Hematopoietic multipotent progenitor cell (in vitro differentiated cells): ENCODE measurements at places on chromosomes 11 and 22.

- no peak for DNase-seq
Measured at GRCh38 chr11:77710358-77710757, 72.8 kb upstream of the CLNS1A start.

DNA sequence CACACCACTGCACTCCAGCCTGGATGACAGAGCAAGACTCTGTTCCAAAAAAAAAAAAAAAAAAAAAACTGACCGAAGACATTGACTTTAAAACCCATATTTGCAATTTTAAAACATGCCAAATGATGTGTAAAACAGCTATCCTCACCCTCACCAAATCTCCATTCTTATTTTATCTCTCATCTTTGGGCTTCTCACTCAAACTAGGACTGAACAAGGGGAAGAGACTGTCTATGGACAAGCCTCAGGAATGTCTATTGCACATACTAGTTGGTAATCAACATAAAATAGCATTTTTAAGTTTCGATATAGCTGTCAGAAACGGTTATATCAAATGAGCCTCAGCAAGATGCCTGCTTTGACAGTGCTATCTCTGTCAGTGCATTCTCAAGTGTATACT lies 7.9 kb upstream of the CHRNA10 start:
- no peak for DNase-seq

DNA sequence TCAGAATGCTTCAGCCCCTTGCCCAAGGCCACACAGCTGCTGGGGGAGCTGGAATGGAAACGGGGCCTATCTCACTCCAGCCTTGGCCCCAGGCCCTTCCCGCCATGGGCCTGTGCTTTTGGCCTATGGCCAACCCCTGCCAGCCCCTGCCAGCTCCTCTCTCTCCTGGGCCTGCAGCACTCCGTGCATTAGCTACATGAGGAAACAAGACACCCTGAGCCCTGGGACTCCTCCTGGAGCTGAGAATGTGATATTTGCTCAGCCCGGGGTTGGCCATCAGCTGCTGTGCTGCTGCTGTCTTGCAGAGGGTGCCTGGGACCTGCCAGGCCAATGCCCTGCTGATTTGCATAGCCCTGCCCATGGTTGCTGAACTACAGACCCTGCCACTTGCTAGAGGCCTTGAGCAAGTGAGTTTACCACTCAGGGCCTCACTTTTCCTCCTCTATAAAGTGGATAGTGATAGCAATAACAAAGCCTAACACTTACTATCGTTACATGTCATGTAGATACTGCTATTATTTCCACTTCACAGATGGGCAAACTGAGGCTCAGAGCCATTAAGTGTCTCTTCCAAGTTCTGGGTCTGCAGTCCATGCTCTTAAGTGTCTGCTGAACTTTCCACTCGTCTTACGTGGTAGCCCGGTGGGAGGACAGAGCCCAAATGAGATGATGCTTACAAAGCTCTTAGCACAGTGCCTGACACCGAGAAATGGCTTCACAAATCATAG lies 99.6 kb downstream of the KIAA1671 start:
- DNase-seq, result no peak

- DNase-seq, result no peak
Measured at GRCh38 chr11:45226901-45227300, 59.2 kb downstream of the SYT13 start.

- DNase-seq, result no peak
Measured at GRCh38 chr11:71119656-71120269, 132.6 kb downstream of the SHANK2 start.

- DNase-seq, result no peak
Measured at GRCh38 chr11:120381401-120381800, 45.2 kb downstream of the ARHGEF12 start.

DNA sequence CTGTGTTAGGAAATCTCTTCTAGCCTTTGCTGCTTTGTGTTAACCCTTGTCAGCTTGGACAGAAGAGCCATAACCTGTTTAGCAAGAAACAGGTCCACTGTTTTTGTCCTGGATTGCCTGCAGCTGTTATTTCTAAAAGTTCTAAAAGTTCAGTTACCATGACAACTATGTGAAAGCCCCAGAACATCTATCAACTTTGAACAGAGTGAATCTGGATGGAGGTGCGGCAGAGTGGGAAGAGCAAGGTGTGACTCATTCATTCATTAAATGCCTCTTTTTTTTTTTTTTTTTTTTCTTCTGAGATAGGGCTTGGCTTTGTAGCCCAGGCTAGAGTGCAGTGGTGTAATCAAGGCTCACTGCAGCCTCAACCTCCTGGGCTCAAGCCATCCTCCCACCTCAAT lies 50.5 kb downstream of the RBX1 start:
- DNase-seq, result no peak

DNA sequence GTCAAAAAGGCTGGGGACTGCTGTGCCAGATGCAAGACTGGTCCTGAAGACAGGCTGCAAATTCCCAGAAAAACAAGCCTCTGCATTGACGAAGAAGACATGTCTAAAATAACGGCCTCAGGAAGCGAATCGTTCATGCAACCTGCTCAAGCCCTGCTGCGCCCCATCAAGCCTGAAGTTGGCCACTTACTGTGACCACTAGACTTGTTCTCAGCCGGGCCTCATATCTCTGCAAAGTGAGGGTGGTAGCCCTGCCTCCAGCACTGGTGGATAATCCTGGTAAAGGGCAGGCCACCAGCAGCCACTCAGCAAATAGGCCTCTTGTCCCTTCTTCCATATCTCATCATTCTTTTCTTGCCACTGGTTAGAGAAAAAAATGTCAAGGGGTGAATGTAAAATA lies 11.8 kb downstream of the LTO1 start:
- no peak for DNase-seq

GRCh38 chr11:39678996-39679395 lies 1780.5 kb downstream of the LRRC4C start:
- no peak for DNase-seq

DNA sequence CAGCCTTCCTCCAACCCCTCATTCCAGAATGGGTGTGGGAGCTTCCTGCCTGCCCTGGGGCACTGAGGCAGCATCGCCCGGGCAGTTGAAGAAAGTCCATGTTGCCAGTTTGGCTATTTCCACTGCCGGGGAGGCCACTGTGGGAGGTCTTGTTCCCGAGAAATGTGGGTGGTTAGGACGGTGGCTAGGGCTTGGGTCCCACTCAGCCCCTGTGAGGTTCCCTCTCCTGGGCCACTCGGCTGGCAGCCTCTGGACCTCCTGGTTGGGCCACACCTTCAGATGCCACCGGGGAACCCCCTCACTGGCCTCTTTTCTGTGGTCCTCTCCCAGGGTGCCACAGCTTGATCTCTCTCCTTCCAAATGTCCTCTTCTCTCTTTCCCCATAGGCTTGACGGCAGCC lies 5.1 kb upstream of the PPP6R3 start:
- no peak for DNase-seq

DNA sequence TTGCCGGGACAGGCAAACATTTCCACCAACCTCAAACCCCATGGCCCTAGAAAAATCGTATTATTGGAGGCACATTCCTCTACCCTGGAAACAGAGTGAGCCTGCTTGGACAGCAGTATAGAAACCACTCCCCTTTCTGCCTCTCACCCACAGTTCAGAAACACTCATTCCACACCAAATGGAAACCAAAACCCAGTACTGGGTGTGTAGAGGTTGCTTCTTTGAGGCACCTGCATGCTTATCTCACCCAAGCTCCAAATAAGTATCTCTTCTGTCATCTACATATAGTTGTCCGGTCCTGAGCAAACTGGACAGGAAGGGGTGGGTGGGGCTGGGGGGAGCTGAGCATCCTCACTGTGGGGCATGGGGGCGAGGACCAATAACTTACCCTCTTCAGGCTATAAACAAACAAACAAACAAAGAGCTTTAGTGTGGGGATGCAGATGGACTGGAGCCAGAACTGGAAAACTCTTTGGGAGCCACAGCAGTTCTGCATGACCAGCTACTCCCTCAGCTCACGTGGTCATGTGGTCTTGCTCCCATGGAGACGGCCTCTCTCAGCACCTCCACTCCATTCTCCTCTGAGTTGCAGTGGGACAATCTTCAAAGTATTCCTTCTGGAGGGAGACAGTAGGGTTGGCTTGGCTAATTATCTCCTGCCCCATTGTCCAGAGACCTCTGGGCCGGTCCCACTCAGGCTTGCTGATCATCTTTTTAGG lies 1.0 kb upstream of the PLAAT2 start:
- no peak for DNase-seq

- no peak for DNase-seq
Measured at GRCh38 chr11:64510759-64511158, 80.3 kb upstream of the SLC22A12 start.

DNA sequence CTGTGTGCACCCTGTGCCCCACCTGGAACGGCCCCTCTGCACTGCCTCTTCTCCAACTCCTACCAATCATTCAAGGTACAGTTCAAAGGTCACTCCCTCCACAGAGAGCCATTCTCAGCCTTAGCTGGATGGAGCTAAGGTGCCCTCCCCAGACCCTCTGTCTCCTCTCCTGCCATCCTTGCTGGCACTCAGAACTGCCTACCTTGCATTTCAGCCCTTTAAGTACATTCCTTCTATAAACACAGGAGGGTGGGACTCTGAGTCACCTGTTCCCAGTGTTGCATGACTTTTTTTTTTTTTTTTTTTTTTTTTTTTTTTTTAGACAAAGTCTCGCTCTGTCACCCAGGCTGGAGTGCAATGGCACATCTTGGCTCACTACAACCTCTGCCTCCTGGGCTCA lies 8.6 kb downstream of the TTLL1 start:
- no peak for DNase-seq

GRCh38 chr11:90845126-90845525 lies 622.3 kb upstream of the CHORDC1 start:
- no peak for DNase-seq

GRCh38 chr22:29695129-29695926 lies 24.5 kb upstream of the CABP7 start:
- DNase-seq, result no peak

DNA sequence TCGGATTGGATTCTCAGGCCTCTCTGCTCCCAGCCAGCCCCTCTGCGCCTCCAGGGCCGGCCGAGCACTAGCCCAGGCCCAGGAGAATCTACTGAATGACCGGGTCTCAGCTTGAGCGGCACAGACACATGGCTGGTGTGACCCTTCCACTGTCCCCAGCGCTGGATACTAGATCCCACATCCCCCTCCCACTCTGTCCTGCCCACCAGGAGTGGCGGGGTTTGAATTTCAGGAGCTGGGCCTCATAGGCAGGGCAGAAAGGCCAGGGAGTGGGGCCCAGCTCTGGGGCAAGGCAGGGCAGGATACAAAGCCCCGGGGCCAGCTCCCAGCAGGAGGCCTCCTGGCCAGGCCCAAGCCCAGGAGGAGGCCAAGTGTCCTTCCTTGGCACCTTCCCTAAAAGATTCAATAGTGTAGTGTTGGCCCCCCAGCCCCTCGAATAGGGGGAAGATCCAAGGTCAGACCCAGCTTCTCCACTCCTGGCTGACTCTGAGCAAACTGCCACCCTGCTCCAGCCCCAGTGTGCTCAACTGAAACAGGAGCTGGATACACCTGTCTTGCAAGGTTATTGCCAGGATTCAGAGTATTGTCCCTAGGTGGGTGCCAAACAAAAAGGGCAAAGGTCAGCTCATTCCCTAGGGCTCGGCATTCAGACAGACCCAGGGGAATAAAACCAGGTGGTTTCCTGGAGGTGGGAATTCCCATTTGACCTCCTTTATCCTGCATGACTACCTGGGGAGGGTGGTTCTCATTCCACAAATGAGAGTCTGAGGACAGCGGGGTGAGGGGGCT lies 22.5 kb upstream of the TCF20 start:
- no peak for DNase-seq
